ENCODE measurements at places on chromosomes 6 and 20.

DNA sequence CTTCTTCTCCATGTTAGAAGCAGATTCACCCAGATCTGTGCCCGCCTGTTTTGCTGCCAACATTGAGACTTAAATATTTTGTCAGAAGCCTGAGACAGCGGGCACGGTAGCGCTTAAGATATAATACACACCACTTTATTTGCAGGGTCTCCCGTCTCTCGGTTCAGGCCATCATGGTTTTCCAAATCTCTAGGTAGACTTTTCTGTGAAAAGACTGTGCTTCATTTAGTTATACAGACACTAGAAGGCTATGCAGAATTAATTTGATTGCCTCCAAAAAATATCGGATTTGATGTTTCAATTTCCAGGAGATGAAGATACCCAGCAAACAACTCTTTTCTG, 598 bp downstream of the TBP start:
- DNase-seq: no peak

DNA sequence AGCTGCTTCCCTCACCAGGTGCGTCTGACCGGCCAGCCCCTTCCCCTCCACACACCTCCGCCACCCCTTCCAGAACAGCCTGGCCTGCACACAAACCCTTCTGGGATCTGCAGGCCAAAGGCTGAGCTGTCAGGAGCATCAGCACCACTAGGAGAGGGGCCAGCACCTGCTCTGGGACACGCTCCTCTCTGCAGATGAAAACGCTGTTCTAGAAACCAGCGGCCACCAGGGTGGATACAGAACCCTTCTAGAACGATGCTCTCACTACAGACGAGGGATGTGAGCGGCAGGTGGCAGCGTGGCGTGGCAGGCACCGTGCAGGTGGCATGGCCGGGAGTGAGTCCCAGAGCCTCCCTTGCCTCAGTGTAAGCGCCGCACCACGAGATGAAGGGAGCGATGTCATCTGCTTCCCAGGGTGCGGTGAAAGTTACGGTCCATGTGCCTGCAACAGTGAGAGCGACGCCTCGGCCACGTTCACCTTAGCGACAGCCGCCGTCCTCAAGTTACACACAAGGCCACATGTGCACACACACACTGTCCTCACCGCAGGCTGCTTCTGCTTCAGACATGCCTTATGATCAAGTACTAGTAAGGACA, 53.6 kb downstream of the TAF4 start:
- no peak for DNase-seq

DNA sequence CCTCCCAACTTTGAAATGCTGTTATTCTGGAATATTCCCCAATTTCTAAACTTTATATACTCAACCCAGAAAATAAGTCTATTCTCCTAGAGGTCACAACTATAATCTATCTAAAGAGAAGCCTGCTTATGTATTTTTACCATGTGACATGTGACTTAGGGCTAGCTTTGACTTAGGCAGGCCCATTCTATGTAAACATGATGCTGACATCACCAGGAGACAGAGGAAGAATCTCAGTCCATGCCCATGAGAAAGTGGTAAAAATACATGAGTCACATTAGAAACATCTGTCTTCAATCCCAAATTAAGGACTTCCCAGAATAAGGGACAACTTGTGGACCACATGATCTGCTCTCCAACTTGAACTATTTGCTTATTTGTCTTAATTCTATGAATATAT, 113.6 kb upstream of the ID4 start:
- no peak for DNase-seq

GRCh38 chr6:25177500-25178028, 101.6 kb upstream of the CARMIL1 start:
- DNase-seq: no peak

DNA sequence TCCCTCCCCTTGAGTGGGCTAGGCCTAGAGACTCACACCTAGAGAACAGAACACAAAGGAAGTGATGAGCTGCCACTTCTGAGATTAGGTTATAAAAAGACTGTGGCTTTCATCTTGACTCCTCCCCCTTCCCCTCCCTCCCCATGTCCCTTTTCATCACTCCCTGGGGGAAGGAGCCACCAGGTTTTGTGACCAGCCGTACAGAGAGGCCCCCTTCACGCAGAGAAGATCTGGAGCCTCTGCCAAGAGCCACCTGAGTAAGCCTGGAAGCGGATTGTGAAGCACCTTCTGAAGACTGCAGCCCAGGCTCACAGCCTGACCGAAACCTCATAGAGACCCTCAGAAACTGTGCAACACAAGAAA, 118.4 kb upstream of the NXT1 start:
- no peak for DNase-seq

DNA sequence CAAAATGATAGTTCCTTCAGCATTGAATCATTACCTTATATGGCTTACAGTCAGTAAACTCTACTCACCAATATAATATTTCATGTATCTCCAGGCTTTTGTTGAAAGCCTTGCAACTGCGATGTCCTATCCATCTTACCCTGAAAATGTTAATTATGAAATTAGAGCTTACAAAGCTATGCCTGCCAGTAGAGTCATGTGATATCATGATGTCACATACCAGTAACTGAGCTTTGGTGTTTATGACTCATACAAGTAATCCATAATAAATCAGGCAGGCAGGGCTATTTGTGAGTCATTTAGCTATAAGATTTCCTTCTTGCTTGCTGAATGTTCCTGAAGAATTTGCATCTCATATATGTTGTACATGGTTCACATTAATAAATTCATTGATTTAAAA, 44.9 kb upstream of the FAM83B start:
- DNase-seq: no peak

Measured in stimulated activated CD4-positive, alpha-beta T cell treated with anti-CD3 and anti-CD28 coated beads, Interleukin-1b, Interleukin-23, amount 100 ng/mL, for 48 hours (primary cell).